NCI-H2081 (cell line): ENCODE measurements at places on chromosomes 7 and 10.

DNA sequence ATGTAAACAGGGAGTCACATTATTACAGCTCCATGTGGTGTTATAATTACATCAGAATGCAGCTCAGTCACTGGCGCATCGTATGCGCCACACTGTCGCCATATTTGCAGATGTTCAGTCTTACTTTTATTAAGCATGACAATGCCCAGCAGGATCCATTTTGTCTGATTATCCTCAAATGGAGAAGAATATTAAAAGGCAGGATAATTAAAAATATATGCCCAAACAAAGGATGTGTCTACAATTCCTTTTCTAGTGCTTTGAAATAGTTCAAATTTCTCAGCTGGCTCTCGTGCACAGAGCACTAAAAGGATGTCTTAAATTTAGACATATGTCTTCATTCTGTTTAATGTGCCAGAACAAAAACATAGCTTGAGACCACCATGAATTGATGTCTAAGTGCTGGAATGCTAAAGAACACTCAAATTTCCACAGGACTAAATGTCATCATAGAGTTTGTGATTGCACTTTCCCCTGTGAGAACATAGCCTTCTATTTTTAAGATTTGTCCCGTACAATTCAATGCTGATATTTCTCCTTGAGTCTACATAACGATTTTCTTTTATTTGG lies 168.0 kb downstream of the DKK1 start:
- no peak for DNase-seq

DNA sequence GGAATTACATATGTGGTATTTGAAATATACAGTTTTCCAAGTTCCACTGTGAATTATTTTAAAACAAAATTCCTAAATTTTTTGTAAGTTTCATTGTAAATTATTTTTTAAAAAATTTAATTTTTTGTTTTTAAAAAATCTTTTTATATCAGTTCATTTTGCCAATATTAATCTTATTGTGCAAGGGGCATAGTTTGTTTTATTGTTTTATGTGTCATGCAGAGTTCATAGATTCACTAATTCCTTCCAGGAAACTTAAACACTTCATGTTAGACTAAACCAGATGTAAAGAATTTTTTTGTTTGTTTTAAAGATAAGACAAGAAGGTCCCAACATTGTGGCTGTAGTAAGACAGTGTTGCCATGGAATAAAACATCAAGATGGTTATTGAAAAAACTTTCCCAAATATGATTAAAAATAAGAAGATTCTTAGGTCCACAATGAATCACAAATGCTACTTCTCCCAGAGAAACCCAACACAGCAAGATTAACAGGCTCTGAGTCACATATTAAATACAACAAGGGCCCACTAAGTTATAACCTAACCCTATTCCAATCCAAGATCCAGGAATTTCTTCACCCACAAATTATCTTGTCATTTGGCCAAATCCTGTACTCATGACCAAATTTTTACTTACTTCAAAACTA lies 464.7 kb upstream of the IGFBP3 start:
- no peak for DNase-seq

GRCh38 chr10:86347856-86348255 lies 18.7 kb downstream of the GRID1 start:
- no peak for DNase-seq

GRCh38 chr7:68449816-68450215 lies 1148.5 kb upstream of the AUTS2 start:
- DNase-seq, result no peak

- DNase-seq, result no peak
Observed at GRCh38 chr7:96989241-96989858, 16.0 kb upstream of the DLX6 start.

GRCh38 chr7:166338-167060 lies 25.9 kb upstream of the FAM20C start:
- no peak for DNase-seq

DNA sequence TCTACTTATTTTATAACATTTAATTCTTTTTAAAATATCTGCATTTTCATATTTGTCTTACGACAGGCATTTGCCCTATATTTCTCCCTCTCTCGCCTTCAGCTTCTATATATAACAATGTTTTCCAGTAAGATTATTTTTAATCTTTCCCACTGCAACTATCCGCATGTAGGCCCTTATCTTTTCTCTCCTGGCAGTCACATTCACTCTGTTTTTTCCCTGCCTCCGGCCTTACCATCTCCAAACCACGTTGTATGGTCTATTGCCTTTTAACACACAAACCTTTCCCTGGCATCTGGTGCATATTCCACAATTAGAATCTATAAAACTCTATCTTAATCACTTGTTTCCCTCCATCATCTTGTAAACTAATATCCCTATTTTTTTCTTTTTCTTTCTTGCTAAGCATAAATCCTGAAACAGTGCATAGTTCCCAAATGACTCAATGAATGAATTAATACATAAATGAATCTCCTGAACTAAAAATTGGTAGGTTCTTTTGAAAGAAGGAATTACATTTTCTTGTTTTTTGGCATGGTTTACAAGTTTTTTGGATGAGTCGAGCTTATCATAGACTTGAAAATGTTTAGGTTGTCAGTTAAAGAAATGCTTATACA lies 173.2 kb downstream of the SEMA3A start:
- no peak for DNase-seq

- DNase-seq, result no peak
Observed at GRCh38 chr10:119853574-119853973, 19.1 kb downstream of the MCMBP start.

DNA sequence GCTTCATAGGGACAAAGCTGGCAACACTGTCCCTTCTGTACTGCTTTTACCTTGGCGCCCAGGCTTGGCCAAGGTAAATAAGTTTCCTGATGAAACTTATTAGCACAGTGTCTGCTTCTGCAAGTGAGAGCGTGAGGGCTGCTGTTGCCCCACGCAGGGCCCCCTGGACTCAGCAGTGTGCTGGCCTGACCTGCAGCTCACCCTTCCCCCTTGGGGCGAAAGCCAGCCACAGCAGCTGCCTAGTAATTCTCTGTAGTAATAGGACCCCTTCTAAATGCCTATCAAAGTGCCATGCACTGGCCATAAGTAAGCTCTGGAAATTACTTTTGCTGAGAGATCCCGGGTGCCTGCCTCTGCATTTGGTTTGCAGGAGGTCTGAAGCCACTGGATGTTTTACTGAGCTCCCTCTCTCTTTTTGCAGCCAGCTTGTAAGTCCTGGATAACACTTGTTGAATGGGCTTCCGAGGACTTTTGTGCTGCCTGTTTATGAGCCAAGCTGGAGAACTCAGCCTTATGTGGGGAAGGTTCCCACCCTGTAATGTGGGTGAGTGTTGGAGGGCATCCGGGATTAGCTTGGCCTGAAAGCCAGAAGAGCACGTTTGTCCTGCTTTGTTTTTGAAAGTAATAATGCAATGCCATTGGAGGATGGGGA lies 293.9 kb downstream of the C7orf25 start:
- no peak for DNase-seq

DNA sequence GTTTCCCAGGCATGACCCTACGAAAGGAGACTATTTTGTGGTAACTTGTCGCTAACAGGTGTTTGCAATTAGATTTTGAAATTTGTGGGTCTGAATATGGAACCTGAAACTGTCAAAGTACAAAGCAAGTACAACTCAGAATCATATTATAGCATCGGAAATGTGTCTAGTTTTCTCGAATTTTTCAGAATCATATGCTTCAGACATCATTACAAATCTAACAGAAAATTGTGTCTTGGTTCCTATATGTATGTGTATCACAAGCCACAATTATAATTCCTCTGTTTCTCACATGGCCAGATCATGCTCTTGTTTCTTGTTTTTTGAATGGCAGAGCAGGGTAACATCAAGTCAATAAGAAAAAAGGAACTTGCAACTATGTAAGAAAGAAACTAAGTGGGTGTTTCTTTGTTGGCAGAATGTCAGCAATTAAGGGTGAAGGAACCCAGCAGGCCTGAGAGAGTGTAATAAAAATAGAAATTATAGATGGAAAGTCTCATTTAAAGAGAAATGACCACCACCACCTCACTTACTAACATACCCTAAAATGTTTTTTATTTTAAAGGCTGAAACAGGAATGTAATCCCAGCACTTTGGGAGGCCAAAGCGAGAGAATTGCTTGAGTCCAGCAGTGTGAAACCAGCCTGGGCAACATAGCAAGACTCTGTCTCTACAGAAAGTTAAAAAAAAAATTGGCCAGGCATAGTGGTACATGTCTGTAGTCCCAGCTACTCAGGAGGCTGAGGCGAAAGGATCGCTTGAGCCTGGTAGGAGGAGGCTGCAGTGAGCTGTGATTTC lies 51.3 kb downstream of the PRTFDC1 start:
- DNase-seq, result no peak

DNA sequence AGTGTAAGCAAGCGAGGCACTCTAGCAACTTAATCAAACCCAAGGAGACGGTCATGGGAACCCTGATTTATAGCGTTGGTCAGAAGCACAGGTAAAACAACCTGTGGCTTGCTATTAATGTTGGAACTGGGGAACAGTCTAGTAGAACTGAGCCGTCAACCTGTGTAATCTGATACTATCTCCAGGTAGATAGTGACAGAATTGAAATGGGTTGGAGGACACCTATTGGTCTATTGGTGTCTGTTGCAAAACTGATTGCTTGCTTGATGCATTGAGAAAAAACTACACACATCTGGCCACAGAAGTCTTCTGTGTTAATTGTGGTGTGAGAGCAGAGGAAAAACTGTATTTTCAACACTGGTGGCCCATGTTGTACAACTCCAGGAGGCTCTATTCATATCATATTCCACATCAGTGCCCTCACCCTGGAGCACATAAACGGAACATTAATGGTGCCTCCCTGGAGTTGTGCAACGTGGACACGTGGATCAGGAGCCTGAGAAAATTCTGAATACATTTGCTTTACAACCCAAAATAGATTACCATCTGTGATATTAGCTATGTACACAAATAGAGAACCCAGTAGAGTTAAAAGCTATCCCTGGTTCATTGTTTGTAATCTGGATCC lies 112.2 kb downstream of the MYO3A start:
- peak; percentile 14 for DNase-seq

GRCh38 chr7:43582503-43583423 lies at the start of gene STK17A:
STK17A (plus strand) TSS chr7:43583108; CDS start chr7:43583244, 136 bp downstream.
- DNase-seq, result peak; percentile 94

GRCh38 chr10:27695706-27696105 lies 49.9 kb downstream of the MKX start:
- DNase-seq, result no peak

DNA sequence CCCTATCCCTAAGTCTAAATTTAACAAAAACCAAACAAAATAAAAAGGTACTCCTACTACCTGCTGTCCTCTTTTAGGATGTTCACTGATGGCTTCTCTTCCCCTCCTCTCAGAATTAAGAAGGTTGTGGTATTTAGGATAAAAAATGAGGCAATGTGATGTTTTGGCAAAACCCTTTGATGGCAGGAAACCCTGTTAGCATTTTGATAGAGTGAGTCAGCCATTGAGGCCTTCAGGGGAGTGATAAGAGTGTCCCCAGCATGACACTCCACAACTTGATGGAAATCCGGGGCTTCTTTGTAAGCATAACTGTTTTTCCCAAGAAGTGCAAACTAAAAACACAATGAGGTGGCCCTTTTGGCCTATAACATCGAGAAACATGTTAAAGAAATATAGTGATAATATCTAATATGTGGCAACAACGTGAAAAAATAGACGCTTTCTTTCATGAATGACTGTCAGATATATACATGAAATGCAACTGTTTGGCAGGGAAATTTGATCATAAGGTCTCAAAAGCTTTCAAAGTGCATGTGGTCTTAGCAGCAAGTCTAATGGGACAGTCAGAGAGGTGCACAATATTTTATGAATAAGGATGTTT lies 55.0 kb downstream of the PRTFDC1 start:
- no peak for DNase-seq

GRCh38 chr7:70384891-70385290 lies 747.1 kb upstream of the GALNT17 start:
- DNase-seq, result no peak

GRCh38 chr10:6514844-6515780 lies 65.0 kb downstream of the PRKCQ start:
- no peak for DNase-seq

GRCh38 chr10:60096761-60097513 lies 190.6 kb upstream of the CCDC6 start:
- no peak for DNase-seq

GRCh38 chr10:54530299-54530698 lies 270.7 kb downstream of the PCDH15 start:
- DNase-seq, result no peak

DNA sequence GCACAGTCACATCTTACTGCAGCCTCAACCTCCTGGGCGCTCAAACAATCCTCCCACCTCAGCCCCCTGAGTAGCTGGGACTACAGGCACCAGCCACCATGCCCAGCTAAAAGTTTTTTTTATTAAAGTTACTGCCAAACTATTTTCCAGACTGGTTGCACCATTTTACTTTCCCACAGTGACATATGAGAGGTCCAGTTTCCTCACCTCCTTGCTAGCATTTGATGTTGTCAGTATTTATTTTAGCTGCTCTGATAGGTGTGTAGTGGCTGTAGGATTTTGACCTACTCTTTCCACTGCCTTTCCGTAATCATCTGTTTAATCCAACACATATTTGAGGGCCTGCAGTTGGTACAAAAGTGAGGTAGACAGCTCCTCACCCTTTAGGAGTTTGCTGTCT lies 5.4 kb upstream of the UBE3C start:
- no peak for DNase-seq

- DNase-seq, result no peak
Observed at GRCh38 chr10:103756277-103756869, 99.0 kb downstream of the SH3PXD2A start.

GRCh38 chr10:69644658-69645295 lies 14.7 kb downstream of the FAM241B start:
- DNase-seq, result peak; percentile 76

DNA sequence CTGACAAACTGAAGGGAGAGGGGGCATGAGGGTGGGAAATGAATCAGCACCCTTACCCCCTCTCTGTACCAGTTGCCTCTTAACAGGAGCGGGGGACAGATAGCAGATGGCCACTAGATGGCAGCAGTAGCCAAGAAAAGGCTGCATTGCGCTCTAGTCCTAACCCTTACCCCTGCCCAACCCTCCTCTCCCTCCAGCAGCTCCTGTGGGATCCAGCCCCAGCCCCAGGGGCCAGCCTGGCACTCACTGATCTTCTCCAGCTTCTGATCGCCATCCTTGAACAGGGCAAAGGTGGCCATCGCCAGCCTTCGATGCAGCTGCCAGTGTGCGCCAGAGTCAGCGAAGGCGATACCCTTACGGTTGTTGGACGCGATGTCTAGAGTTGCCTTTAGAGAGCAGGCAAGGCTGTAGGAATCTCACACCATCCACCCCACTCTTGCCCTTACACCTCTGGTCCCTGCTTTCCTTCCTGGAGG lies 2.2 kb downstream of the CYP17A1 start:
- peak; percentile 56 for DNase-seq

GRCh38 chr7:130398526-130399090 lies 18.3 kb downstream of the CPA1 start:
- DNase-seq, result no peak

GRCh38 chr7:47474937-47475879 lies 106.7 kb downstream of the TNS3 start:
- DNase-seq, result no peak

GRCh38 chr7:25180592-25180923 lies 47.7 kb downstream of the NPVF start:
- DNase-seq, result no peak

- DNase-seq, result no peak
Observed at GRCh38 chr10:28593811-28594210, 60.9 kb downstream of the WAC start.
